M059J (cell line): ENCODE measurements at places on chromosomes 4 and X. TPM values are rescaled to one million over a fixed set of nuclear protein-coding genes. Genes with fewer than 3 reads are reported as not detected.

- DNase-seq: no peak
Observed at GRCh38 chr4:150983851-150984250, 31.2 kb downstream of the LRBA start.

- no peak for DNase-seq
Observed at GRCh38 chr4:143386812-143387211, 50.1 kb downstream of the GAB1 start.

DNA sequence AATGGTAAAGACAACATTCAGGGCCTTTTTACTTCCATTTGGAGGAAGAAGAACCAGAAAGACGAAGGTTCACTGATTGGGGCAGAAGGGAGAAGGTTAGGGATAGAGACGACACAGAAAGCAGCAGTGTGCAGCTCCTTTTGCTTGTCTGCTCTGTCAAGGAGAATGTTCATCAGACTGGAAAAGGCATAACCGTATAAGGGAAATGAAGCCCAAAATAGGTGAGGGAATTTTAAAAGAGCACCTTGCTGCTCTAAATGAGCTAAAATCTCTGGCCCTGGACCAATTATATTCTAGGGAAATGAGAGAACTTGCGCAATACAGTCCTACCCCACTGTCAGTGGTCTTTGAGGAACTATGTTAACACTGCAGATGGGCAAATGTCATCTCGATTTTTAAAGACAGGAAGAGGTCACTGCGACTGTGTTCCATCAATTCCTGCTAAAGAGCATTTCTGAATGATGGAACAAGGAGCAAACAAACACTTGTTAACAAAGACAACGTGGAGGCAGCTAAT, 909.8 kb upstream of the FTHL17 start:
- no peak for DNase-seq

- DNase-seq: no peak
Observed at GRCh38 chr4:7786040-7786439, 153.6 kb downstream of the AFAP1 start.

DNA sequence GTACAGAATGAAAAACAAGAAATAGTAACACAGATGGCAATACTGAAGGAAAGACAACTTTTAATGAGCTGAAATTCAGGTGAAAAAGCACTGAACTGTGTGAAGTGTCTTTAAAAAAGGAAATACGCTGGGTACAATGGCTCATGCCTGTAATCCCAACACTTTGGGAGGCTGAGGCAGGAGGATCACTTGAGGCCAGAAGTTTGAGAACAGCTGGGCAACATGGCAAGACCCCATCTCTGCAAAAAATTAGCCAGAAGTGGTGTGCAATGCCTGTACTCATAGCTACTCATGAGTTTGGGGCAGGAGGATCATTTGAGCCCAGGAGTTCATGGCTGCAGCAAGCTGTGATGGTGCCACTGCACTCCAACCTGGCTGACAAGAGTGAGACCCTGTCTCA, 59.8 kb upstream of the COX18 start:
- DNase-seq: no peak

DNA sequence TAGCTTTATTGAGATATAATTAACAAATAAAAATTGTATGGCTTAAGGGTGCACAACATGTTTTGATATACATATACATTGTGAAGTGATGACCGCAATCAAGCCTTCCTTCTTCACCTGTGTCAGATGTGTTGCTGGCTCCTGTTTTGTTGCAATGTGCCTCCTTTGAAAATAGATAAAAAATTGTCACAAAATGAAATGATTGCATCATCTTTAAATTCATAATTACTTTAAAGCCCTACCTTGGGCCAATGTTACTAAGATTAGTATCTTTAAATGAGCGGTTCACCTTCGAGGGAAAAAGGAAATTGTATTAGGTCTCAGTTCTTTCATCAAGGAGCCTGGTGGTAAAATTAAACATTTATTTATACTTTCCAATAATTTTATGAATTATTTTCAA, 77.3 kb downstream of the GPRIN3 start:
- no peak for DNase-seq

DNA sequence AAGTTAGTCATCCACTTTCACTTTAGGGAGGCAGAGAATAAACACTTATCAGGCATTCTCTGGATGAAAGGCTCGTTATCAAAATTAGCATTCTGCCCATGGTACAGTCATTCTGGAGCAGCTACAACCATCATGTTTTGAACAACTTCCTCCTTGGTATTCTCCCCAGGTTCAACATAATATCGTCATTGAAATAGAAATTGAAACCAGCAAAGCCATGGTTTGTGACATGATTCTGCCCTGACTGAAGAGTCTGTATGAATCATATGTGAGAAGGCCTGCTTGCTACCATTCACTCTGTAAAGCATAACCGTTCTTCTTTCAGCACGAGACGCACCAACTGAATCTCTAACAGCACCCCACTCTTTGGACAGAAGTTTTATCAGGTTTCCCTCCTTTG, 127.5 kb upstream of the RADX start:
- DNase-seq: peak; percentile 7

GRCh38 chr4:9942921-9943600, 78.2 kb downstream of the SLC2A9 start:
- no peak for DNase-seq

DNA sequence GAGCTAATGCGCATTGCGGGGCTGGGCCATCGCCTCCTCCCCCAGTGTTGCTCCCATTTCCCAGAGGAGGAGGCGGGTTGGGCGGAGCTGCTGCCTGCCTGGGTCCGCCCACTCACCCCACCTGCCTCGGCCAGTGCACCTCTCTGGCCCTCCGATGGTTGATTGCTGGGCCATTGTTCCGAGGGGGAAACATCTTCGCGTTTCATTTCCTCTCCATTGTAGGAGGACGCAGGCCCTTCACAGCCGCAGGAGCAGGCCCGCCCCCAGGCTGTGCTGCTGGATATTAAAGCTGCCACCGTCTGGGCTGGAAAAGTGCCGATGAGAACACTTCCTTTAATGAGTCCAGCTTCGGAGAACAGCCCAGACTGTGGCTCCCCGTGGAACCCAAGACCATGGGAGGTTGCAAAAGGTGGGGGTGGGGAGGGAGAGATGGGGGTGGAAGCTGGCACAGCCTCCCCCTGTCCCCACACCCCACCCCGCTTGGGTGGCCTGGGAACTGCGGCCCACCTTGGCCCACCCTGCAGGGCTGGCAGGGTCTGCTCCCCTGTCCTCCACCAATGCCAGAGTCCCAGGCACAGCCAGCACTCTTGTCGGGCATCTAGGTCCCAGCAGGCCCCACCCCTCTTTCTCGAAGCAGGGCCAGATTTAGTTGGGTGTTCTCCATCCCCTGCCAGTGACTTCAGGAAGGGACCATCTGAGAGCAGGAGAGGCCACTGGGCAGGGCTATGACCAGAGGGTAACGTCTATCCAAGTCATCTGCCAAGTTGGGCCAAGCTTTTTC, 96.6 kb downstream of the ADRA2C start:
- no peak for DNase-seq

GRCh38 chr4:60201052-60201673, 999.0 kb upstream of the ADGRL3 start:
- DNase-seq: peak; percentile 40

- DNase-seq: no peak
Observed at GRCh38 chr4:14025111-14025510, 397.6 kb upstream of the BOD1L1 start.

DNA sequence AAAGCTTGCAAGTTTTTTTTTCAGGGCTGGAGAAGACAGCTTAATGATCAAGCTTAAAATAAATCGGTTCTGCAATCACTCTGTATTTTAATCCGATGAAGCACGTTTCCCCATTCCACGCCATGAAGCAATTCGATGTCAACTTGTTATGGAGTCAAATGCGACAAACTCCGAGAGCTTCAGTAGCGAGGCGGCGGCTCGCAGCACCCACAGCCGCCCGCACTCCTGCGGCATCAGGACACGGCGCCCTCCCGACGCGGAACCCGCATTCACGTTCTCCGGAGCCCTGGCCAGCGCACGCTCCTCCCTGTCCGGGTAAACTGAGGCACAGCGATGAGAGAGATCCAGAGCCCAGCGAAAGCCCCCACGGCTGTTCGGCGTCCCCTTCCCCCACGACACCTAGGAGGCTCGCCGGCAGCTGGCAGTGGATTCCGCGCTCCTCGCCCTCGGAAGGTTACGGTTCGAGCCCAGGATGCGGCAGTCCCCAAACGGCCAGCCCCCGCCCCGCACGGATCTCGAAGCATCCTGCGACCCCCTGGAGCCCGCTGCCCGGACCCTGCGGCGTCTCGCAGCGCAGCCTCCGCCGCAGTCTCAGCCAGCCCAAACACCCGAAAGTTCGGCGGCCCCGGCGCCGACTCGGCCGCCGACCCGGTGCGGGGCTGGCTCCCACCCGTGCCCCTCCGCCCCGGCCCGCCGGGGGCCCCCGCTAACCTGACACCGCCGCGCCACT, 507 bp downstream of the MFAP3L start:
- DNase-seq: no peak

GRCh38 chrX:119698845-119699244, 5.9 kb upstream of the SEPTIN6 start:
- DNase-seq: peak; percentile 73

GRCh38 chr4:74123065-74123728, 24.2 kb upstream of the CXCL2 start:
- peak; percentile 29 for DNase-seq

DNA sequence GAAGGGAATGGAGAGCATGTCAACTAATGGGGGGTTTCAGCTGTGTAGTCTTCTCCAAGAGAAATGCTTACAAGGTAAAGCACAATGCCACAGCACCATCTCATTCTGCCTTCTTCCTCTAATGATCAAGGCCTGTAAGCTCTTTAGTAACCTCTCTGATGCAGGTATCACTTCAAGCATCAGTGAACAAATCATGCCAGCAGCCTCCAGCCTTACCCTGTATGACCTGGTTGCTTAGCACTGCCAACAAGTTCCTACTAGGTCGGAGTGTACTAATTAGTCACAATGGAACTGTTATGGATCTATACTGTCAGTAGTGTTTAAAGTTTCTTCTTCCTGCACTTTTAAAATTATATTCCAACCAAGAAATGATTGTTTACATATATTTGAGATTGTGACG, 197.7 kb downstream of the GRID2 start:
- no peak for DNase-seq

GRCh38 chr4:90328558-90328957, 201.4 kb downstream of the CCSER1 start:
- peak; percentile 83 for DNase-seq

DNA sequence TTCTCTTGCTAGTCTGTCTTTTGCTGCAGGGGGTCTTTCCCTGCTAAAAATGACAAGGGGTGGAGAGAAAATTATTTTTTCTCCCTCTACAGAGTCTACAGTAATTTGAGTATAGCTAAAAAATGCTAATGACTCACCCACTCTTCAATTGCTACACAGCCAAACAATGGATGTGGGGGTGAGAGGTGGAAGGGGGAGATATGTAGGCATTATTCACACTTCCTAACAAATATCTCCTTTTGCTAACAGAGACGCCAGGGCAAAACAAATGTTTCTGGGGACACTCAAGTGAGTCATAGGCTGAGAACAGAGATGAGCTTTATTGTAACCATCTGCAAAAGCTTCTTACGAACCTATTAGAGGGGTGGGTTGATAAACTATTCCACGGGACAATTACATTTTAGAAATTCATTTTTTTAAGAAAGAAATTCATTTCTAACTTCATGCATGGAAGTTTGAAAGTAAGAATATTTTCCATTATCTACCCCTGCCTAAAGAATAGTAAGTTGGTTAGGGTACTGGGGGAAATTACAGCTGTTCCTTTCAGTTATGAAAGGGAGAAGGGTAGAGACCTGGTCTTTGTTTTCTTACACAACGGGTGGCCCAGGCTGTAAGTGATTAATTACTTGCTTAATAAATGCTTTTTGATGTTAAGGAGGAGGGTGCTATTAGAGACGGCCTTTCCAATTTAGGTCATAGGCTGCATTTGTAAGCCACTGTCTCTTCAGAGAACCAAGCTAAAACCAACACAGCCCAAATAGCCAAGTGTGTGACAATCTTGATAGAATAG, 12.8 kb downstream of the SCD5 start:
- peak; percentile 91 for DNase-seq

DNA sequence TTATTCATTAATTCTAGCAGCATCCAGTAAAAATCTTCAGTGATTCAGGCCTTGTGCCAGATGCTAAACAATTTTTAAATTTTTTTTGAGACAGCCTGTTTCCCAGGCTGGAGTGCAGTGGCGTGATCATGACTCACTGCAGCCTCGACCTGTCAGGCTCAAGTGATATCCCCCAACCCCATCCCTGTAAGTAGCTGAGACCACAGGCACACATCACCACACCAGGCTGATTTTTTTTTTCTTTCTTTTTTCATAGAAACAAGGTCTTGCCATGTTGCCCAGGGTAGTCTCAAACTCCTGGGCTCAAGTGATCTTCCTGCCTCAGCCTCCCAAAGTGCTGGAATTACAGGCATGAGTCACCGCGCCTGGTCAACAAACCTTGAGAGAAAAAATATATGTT, 705.5 kb downstream of the ARAP2 start:
- DNase-seq: peak; percentile 3

GRCh38 chr4:44652002-44652401, 577 bp upstream of the YIPF7 start:
- DNase-seq: no peak

- no peak for DNase-seq
Observed at GRCh38 chrX:23838953-23839352, 56.0 kb downstream of the SAT1 start.

DNA sequence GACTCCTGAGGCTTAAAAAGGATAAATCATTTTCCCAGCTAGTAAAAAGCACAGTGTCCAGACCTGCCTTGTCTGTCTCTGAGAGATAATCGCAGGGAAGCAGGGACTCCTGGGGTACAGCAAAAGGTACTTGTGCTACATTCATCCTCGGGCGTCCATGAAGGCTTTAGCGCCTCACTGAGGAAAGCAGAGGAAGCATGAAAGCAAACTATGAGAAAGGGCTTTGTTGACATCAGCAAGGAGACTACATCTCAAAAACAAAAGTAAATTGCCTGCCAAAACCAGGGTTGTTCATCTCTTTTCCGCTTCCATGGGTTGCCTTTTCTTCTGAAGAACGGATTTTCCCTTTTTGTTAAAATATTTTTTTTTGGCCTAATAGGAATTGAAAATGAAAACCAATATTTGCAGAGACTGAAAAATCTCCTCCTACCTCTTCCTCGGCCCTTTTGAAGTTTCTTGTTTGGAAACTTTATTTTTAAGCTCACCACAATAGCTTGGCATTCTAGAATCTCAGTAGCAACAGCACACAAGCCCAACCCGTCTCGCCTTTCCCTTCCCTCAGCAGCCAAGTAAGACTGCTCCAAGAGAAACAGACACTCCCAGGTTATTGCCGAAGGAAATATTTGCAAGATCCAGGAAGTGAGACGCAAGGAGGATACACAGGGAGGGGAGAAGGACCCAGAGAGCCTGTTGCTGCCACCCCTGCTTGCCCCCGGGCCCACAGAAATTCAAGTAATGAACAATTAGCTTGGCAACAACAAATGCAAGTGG, 148.3 kb upstream of the DGKK start:
- DNase-seq: no peak

NEUROG2 gene
- total RNA-seq: not detected in 2 replicates

GABRA4 gene
- total RNA-seq: 0.05 and 0.07 TPM in 2 replicates

CFP gene
- not detected in 2 replicates for total RNA-seq

TENM3 gene
- 46.7 and 66.4 TPM in 2 replicates for total RNA-seq

ZDHHC15 gene
- total RNA-seq: 0.02 TPM in 1 of 2 replicates, not detected in the other

SYNPO2 gene
- 0.52 and 0.69 TPM in 2 replicates for total RNA-seq

IL2RG gene
- total RNA-seq: 2.8 and 5.3 TPM in 2 replicates

WDR17 gene
- total RNA-seq: 0.86 and 1.1 TPM in 2 replicates
